ENCODE measurements at places on chromosomes 5 and 9.

GRCh38 chr9:27377147-27377807 lies 80.3 kb upstream of the EQTN start:
- DNase-seq, result no peak

GRCh38 chr5:122073018-122073417 lies 5.0 kb downstream of the LOX start:
- DNase-seq, result no peak

- DNase-seq, result no peak
Observed at GRCh38 chr5:14458414-14458813, 123.2 kb upstream of the OTULINL start.

DNA sequence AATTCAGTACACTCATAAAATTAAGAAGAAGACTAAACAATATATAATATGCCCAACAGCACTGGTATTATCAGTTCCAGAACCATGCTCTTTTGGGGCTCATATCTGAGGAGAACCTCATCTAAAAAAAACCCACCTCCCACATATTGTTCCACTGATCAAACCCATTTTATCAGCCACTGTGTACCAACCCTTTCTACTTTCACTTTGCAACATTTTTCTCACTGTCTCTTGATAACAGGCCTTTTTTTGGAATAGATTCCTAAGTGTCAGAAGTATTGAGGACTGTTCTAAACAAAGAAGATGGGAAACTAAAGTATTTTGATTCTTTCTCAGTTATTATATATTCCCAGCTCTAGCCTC lies 173.2 kb downstream of the GABRB2 start:
- no peak for DNase-seq

GRCh38 chr5:61281686-61282085 lies 50.4 kb upstream of the ZSWIM6 start:
- DNase-seq, result no peak

DNA sequence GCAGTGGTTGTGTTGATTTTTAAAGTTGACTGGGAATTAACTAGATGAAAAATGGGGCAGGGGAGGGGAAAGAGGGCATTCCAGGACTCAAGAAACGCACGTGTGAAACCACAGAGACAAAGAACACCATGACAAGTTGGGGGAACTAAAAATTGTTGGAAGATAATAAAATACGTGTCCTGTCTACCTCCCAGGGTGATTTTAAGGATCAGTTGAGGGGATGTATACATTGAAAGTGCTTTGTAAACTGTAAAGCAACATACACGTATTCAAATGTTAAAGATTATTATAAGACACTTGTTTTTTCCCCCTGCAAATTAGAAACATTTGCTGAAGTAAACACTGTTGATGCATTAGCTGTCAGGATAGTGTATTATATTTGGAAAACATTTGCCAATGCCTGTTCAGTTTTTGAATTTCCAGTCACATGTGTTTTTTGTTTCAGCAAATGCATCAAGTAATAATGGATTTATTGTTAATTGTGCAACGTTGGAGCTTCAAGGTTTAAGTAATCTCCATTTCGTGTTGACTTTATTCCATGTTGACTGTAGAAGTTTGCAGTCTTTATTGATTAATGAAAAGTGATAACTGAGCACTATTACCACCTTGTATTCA lies 412.7 kb downstream of the ACTL7B start:
- DNase-seq, result no peak
